CD4-positive, alpha-beta T cell (primary cell): ENCODE measurements at places on chromosomes 5 and 9.
A peak's percentile ranks its signal among the peaks of the same experiment; 100 is the strongest.

DNA sequence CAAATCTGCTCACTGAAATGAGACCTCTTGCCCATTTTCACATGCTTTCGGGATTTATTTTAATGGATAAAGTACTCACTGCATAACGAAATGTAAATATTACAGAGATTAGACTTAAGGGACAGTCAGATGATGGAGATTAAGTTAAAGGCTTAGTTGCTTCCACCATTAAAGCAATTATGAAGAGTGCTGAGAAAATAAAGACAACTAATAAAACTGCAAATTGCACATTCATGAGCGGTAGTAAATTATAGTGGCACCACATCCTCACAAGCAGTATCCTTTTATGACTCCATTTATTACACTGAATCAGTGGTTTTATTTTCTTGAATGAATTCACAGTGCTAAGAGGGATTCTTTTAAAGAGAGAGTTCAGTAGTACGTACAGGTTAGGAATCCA is 76.2 kb upstream of the TMED7 start:
- no peak for DNase-seq

- no peak for DNase-seq
These were observed 107.4 kb downstream of the MCTP1 start for GRCh38 chr5:95177456-95177855.

DNA sequence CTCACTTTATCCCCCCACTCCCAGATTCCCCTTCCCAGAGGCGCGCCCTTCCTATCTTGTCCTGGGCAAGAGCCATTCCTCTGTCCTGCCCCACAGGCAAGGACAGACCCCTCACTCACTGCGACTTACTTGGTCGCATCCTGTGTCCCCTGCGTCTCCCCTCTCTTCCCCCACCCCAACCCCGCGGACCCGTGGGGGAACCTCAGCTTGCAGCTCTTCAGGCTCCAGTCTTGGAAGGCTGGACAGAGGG is 542 bp downstream of the GGTA1 start:
- no peak for DNase-seq

DNA sequence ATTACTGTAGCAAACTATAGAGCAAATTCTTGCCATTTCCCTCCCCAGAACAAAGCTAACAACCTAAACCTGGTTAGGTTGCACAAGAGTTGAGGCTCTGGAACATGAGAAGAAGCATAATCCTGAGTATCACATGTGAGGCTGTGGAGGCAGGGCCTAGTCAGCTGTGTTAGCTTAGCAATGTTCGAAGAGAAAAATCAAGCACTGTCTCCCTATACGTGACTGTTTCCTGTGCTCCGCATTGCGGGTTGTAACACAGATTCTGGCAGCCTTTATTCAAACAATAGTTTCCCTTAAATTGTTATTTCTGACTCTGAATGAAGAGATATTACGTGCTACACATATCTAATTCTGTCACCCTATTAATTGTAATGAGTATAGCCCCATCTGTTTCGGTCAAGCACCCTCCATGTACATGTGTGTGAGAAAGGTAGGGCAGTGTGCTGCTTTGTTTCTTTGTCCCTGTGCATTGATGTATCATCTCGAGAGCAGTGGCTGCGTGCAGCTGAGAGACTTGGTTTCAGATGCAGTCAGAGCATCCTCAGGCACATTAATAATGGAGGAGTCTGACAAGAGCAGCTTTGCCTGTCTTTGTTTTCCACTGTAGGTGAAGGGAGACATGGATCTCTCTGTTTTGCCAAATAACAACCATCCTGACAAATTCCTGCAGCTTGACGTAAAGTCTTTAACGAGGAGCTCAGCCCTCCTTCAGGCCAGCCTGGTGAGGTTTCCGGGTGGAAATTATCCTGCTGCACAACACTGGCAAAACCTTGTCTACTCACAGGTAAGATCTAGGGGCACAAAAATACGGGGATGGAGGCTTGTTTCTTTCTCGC is at the start of gene MINAR2:
MINAR2 (plus strand) TSS at position 523 of the 836 bp plus-strand sequence; CDS start at position 620, 97 bp downstream.
- no peak for DNase-seq

DNA sequence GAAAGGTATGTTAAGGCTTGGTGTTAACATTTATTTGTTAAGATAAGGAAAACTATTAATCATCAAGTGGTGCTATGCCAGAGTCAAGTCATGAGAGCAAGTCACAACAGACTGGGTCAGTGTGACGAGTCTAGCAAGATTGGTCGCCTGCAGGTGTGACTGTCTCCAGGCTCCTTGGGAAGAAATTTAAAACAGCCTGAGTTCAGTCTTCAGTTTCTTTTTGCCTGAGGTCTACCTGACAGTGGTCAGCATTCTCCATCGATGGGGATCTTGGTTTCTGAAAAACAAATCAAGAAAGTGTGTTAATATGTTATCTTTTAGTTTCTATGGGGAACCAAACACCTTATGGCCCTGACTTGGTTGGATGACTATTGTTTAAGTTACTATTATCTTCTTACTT is 56.3 kb downstream of the CETN3 start:
- no peak for DNase-seq

DNA sequence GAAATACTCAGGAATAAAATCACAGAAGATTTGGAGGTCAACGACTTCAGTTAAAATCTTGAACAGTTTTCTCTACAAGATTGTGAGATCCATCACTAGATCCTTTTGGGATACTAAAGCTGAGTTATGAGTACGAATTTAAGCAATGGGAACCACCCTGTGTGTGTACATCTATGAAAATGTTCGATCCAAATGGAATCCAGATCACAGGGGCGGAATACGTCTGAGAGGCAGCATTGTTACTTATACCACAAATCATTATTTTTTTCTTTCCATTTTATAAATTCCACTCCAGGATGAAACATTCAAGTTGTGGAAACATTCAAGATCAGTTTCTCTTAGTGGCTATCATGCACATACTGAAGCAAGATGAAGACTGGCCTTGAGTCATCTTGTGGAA is 239.3 kb upstream of the PAPPA start:
- DNase-seq, result no peak

DNA sequence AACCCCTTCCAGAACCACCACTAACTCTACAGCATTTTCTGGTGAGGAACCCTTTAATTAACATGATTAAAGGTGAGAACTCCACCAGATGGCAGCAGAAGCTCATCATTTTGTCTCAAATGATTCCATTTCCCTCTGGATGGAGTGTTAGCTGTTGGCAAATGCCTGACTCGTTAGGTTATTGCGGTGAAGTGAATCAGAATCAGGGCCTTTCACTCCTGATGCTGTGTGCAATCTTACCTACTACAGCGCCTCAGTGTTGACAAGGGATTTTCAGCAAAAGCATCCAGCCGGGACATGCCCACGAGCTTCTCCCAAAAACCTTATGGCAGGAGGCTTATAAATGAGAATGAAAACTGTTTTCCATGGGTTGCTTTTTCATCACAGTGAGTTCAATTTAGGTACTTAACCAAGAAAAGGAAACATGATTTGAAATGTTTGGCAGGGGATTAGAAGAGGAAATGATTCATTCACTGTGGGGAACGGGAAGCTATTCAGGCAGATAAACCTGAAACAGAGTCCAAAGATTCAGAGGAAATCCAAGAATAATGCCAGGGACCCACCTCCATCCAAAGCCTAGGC is 48.0 kb upstream of the CAST start:
- no peak for DNase-seq

DNA sequence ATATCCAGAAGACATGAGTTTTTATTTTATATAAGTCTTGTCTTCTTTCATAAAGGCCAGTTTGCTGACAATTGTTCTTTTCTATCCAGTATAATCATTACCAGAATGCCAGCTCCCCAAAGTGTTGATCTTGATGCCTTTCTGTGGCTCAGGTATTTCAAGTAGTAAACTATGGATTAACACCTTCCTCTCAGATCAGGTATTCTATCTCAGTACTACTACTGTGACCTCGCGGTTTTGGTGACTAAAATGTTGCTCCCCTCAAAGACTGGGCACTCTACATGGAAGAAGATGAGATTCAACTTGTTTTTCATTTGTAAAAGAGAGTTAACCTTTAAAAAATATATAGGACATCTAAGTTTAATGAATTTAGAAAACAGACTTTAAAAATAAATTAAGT is 58.1 kb downstream of the GNG10 start:
- no peak for DNase-seq

- no peak for DNase-seq
These were observed 159.1 kb upstream of the PPP2R2B start for GRCh38 chr5:147037515-147038205.

GRCh38 chr9:108274971-108275370 is 580.8 kb downstream of the ACTL7B start:
- DNase-seq, result no peak

DNA sequence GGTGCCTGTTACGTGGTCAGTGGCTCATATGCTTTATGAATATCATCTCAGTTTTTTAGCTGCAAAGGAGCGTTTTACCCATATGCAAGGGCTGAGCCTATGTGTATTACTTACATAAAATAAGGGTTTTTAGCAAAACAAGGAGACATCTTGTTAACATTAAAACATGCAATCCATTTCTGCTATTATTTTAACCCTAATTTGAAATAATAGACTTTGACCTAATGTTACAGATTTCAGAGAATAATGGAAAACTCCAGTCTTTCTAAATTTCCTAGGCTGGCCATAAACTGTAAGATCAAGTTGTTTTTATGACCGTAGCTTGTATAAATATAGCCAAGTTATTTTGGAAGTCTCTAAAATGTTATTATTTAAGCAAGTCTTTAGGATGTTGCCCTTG is 121.1 kb upstream of the SEMA6A start:
- no peak for DNase-seq

- no peak for DNase-seq
These were observed 112.7 kb upstream of the IQGAP2 start for GRCh38 chr5:76290321-76290757.

GRCh38 chr5:176714067-176714466 is 66.8 kb downstream of the TSPAN17 start:
- DNase-seq, result no peak

GRCh38 chr5:176573564-176574296 is 24.6 kb downstream of the CDHR2 start:
- peak; percentile 60 for DNase-seq

- no peak for DNase-seq
These were observed 551.6 kb downstream of the PRDM9 start for GRCh38 chr5:24059006-24059405.

GRCh38 chr5:131272724-131273123 is 8.9 kb downstream of the CDC42SE2 start:
- peak; percentile 78 for DNase-seq

- DNase-seq, result no peak
These were observed 16.7 kb downstream of the NDUFAF2 start for GRCh38 chr5:60961685-60962084.

DNA sequence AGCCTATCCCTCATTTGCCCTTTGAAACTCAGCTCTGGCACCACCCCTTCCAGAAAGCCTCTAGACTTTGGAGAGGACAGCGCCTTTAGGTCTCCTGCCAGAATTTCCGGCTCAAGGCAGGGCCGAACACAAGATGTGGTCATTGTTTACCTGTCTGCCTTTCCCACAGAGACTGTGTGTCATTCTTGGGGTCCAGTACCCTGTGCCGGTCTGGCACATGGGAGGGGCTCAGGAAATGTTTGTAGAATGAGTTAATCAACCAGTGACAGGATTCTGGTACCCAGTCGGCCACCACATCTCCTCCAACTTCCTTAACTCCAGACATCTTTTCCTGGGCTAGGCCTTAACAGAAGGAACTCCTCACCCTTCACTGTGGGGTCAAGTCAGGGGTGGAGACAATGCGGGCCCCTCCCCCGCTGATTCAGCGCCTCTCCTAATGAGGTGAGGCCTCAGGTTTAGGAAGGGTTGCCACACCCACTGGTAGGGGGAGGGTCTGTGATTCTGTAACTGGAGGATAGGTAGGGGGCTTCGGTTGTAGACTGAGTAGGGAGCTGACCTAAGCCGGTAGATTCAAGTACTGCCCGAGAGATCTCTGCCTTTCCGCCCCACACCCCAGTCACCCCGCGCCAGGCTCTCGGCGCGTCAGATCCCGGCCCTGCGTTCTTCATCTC is 29.3 kb downstream of the PCDH1 start:
- peak; percentile 15 for DNase-seq

- DNase-seq, result no peak
These were observed 291.5 kb downstream of the SEC61B start for GRCh38 chr9:99513441-99514112.

DNA sequence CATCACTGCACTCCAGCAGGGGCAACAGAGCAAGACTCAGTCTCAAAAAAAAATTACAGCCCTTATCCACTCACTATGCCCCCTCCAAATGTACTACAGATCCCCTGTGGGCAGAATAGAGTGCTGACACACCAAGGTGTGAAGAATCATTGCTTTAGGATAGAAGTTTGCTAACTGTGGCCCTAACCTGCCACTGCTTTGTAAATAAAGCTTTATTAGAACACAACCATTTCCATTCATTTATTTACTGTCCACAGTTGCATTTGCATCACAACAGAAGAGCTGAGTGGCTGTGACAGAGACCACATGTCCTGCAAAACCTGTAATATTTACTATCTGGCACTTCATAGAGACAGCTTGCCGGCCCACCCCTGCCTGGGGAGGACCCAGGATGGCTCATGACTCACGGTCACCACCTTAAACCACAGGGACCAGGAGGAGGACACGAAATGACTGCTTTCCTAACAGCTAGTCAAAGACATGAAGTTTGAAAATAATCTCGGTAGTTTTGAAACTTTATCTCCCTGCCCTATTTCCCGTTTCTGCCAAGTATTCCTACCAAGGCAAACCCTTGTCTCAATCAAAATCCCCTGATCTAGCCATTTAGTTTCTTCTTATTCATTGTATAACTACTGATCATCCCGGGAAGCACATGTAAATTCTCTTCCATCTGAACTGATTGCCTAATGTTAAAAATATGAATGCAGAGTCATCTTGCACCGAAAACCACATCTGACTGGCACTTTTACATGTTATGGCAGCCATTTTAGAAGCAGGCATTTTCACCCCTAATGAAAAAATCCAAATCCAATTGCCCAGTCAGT is 206.1 kb downstream of the SLIT3 start:
- no peak for DNase-seq

DNA sequence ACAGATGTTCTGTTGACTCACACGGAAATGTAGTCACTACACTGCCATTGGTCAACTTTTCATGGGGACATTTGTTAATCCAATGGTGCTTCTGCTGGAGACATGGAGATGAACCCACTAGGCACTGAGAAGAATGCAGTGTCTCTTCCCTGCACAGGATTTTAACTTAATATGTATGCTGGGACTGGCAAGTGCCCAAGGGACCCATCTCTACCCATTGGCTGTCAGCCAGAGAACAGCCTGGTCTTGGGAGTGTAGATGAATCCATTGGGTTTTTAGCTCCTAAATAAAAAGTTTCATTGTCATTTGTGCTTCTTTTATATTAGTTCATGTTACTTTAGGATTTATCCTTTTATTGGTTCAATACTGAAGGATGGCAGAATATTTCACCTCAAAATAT is 195.8 kb upstream of the CDH6 start:
- no peak for DNase-seq

GRCh38 chr5:115296124-115297022 is at the start of gene CCDC112:
TSS of gene CCDC112 (minus strand) at chr5:115296654. CDS start at chr5:115296543, 111 bp downstream.
- peak; percentile 92 for DNase-seq
